ENCODE measurements at places on chromosomes 7 and 10.

GRCh38 chr10:113922787-113923570 lies 68.5 kb downstream of the NHLRC2 start:
- DNase-seq: no peak

DNA sequence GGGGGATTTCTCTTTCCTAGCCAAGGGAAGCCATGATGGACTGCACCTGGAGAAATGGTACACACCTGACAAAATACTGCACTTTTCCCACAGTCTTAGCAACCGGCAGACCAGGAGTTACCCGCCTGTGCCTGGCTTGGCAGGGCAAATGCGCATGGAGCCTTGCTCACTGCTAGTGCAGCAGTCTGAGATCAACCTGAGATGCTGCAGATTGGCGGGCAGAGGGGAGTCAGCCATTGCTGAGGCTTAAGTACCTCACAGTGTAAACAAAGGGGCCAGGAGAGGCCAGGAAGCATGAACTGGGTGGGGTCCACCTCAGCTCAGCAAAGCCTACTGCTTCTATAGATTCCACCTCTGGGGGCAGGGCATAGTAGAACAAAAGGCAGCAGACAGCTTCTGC lies 49.4 kb downstream of the OR13A1 start:
- no peak for DNase-seq

GRCh38 chr10:131871673-131872005 lies 29.2 kb upstream of the PPP2R2D start:
- DNase-seq: no peak

GRCh38 chr7:143388491-143389101 lies 7.5 kb downstream of the ZYX start:
- no peak for DNase-seq

Data from NCI-H1105 treated with DMSO at 0.1 percent for 48 hours (cell line).